ENCODE measurements at places on chromosomes 5 and 9.

DNA sequence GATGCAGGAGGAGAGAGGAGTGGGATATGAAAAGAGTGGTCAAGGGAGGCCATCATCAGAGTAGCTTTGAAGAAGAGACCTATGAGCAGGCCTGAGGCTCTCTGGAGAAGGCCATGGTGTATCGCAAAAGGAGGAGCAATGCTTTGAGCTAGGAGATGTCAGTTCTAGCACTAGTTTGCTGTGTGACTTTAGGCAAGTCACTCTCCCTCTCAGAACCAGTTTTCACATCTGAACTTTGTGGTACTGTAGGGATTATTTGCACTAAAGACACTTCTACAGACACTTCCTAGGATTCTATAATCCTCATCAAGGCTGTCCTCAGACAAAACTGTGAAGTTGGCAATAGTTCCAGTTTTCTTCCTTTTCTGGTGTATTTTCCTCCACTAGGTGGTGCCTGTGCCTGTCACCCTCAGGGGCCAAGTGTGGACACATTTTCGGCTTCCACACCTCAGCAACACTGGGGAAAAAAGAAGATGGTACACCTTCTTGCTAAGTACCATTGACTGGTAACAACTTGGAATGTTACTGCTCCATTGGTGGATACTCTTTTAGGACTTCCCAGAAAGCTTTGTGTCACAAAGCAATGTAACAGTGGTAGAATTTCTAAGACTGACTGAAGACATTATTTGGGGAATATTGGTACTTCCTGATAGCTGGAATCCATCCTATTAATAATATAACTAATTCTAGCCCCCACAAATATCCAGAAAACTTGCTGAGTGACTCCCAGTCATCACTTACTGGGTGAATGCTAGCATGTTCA is 9.9 kb downstream of the PAPPA start:
- no peak for DNase-seq

GRCh38 chr5:168528521-168529373 is at the start of gene FBLL1:
FBLL1 (plus strand) TSS chr5:168529305; CDS start chr5:168529505, 200 bp downstream.
- no peak for DNase-seq

GRCh38 chr5:548256-548655 is 24.0 kb upstream of the SLC9A3 start:
- no peak for DNase-seq

DNA sequence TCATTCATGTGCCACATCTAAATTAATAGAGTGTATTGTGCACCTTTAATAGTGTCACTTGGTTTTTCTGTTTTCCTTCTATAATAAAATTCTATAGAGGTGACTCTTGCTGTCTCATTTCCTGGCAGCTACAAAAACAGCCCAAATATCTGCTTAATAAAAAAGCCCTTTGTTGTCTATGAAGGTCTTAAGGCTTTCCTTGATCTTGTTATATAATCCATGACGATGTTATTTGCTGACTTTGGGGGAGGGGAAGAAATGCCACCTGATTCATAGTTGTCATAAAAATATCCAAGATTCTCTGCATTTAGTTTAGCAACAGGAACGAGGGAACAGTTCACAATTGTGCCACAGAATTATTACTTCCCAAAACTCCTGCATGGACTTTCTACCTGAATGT is 31.3 kb downstream of the CPEB4 start:
- no peak for DNase-seq

DNA sequence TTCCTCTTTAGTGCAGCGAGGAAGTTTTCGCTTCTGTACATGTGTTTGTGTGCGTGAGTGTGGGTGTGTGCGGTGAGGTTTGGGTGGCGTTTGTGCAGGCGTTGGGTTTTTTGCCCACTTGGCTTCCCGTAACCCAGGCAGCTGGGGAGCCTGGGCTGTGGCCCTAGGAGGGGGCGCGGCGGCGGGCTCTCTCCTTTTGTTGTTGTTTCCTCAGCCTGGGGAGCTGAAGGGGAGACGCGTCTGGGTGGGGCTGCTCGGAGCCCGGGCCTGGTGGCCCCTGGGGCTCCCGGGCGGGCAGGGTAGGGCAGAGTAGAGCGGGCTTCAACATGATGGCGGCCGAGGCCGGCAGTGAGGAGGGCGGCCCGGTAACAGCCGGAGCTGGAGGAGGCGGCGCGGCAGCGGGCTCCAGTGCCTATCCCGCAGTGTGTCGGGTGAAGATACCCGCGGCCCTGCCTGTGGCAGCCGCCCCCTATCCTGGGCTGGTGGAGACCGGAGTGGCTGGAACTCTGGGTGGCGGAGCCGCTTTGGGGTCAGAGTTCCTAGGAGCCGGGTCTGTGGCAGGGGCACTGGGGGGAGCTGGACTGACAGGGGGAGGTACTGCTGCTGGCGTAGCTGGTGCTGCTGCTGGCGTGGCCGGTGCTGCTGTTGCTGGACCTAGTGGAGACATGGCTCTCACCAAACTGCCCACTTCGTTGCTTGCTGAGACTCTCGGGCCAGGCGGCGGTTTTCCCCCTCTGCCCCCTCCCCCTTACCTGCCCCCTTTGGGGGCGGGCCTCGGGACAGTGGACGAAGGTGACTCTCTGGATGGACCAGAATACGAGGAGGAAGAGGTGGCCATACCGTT is 665 bp downstream of the RASA1 start:
- DNase-seq: no peak

DNA sequence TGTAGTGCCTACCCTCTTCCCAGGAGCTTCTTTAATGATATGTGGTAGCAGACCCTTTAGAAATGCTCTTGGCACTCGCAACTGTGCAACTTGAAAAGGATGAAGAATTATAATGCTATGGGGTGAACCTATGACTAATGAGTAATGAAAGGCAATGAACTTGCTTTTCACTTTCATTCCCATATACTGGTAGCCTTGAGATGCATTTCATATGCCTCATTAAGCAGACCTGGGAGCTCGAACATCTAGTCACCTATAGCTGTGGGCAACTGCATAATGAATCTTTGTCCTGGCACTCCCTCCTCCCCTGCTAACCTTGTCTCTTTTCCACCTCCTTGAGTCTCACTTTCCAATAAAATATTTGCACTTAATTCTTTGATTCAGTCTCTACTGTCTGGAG is 605.9 kb upstream of the DAB2 start:
- no peak for DNase-seq

GRCh38 chr9:76676857-76677256 is 87.4 kb upstream of the PCA3 start:
- no peak for DNase-seq

DNA sequence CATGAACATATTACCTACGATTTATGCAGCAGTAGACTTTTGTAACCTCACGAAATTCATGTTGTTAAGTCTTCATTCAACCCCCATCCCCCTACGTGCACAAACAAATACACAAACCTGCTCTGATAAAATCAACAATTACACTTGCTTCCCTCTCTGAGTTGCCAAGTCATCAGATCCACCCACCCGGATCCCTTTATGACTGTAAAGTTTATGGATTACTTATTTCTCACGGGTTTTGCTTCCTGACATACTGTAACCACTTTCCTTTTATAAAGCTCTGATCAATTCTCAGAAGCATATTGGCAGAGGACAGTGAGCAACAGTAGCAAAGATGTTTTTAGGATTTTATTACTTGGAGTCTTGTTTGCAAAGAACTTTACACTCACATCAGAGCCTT is 70.5 kb downstream of the MLLT3 start:
- no peak for DNase-seq

- DNase-seq: no peak
Measured at GRCh38 chr5:173512637-173513435, 103.6 kb downstream of the BOD1 start.

GRCh38 chr9:81772144-81772543 is 82.8 kb upstream of the TLE1 start:
- DNase-seq: no peak

GRCh38 chr5:68226546-68227073 is 11.1 kb downstream of the PIK3R1 start:
- no peak for DNase-seq

DNA sequence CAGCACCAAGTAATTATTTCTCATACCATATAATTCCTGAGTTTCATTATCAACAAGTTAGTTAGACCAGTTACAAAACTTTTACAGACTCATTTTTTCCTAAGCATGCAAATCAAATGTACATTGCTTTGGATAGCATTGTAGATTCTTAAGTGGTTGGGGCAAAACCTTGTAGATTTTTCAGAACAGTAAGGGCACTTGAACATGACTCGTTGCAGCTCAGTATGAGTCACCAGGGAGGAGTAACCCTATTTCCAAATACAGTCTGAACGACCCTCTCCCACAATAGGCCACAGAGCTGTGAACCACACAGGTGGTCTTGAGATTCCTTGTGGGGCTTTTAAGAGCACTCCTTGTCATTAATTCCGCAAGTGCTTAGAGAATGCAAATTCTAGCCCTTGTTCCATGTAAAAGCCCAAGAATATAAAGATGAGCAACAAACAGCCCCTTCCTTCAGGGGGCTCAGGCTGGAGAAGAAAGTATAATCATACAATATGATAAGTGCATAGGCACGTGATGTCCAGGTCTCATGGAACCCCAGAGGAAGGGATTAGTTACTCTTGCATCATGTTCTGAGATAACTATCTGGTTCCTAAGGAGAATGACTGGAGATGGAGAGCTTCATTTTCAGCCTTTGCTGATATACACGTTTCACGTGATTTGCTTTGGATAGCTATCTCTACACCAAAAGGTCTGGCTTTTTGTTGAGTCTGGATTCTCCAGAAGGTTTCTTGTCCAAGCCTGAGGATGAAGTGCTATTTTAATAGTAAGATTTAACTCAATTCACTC is 295.7 kb downstream of the KCNN2 start:
- DNase-seq: no peak

GRCh38 chr9:135664266-135664665 is 1.2 kb downstream of the LCN9 start:
- no peak for DNase-seq

DNA sequence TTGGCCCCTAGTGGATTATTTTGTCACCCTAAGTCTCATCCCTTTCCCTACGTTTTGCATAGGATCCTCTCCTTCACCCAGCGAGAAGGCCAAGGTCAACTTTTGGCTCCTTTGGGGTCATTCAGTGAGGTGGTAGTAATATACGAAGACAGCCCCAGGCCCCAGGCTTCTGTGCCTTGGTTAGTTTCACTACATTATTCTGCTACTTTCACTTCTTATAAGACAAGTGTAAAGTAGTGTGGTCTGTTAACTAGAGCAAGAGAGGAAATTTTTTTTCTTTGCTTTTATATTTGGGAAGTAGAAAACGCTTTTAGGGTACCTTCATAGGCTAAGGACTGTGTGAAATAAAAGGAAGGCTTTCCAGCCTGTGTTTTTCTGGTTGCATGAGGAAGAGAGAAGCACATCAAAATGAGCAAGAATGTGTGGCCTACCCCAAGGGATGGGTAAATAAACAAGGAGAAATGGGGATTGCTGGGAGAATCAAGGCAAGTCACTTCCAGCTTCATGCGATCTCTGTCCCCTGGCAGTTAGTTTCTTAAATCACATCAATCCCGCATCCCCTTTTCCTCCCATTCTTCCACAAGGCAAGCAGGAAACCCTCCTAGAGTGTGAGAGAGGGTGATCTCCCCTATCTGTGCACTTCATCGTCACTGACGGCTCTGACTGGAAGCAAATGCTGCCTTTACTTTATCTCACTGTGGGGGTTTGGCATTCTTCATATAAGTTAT is 677.0 kb upstream of the WWC1 start:
- no peak for DNase-seq

- no peak for DNase-seq
Measured at GRCh38 chr5:9512457-9512856, 33.4 kb downstream of the SEMA5A start.

GRCh38 chr9:111984086-111984802 is 87.6 kb downstream of the UGCG start:
- no peak for DNase-seq

DNA sequence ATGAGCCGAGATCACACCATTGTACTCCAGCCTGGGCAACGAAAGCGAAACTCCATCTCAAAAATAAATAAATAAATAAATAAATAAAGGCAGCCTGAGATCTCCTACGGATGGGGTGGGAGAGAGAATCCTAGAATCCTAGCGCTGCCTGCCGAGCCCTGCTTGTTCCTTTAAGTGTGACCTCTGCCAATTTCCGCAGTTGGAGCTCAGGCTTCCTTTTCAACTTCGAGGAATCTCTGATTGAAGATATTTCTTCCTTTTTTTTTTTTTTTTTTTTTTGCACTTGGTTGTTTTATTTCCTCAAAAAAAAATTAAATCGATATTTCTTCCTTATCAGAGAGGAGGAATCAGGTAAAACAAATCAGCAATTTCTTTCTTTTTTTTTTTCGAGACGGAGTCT is 27.3 kb upstream of the MATR3 start:
- DNase-seq: no peak

DNA sequence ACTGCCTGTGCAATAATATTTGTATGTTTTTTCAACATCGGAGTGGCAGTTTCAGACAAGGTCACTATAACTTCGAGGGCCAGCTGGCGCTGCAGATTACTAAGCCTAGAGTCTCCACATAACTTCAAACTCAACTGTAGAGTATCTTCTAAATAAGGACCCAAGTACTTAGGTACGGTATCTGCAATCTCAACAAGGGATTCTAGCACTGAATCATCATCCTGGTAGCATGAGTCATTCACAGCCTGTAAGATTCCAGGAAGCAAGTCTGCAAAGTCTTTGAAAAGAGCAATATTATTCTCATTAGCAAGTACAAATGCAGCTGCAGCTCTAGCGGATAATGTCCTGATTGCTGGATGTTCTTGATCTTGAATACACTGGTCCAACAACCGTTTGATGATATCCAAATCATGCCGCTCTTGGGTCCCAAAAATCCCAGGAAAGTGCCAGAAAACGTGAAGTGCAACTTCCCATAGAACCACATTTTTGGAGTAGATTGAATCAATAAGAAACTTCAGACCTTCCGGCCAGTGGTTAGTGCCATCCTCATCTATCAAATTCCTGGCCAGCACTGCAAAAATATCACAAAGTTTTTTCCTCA is 654 bp downstream of the RANBP6 start:
- no peak for DNase-seq

- DNase-seq: no peak
Measured at GRCh38 chr5:124445070-124445619, 301.3 kb downstream of the ZNF608 start.

DNA sequence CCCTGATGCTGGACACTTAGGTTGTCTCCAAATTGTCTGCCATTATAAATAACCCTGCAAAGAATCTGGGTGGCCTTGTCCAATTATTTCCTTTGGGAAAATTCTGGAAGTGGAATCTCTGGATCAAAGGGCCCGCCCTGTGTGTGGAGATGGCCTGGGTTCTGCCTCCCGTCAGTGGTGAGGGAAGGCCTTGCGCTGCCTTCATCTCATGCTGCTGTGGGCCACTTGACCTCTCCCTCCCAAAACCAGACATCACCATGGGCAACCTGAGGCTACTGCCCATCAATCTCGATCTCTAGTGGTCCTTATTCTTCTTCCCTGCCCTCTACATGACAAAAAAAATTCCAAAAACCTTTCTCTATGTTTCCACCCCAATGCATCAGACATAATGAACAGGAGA is 6.6 kb downstream of the CLTB start:
- no peak for DNase-seq

DNA sequence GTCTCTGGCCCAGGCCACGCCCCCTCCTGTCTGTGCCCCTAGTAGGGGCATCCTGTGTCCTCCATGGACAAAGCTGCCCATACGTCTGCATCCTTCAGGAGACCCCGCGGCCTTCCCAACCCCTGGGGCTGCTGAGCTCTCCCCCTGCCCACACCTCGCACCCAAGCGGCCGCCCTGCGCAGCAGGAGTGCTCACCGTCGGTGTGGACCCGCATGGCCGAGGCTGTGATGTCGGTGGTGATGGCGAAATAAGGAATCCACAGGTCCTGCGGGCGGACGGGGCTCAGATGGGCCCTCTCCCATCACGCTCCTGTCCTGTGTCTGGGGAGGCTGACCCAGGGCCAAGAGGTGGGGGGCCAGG is 4.8 kb upstream of the NSMF start:
- no peak for DNase-seq
